ENCODE measurements at places on chromosomes 12 and 14. TPM values are rescaled to one million over a fixed set of nuclear protein-coding genes. Genes with fewer than 3 reads are reported as not detected.

Gene AJUBA
- total RNA-seq, result 1.3 TPM

Gene TSPAN11
- not detected for total RNA-seq

Gene MYL2
- total RNA-seq, result not detected

Gene NYNRIN
- 0.18 TPM for total RNA-seq

Gene GLS2
- total RNA-seq, result 0.33 TPM

Gene TSPAN19
- not detected for total RNA-seq

Gene GOLGA5
- 24.0 TPM for total RNA-seq

Gene LRP1
- total RNA-seq, result 0.86 TPM

Gene CLEC14A
- not detected for total RNA-seq

Gene RGS6
- total RNA-seq, result 2.0 TPM

Gene NEDD8
- total RNA-seq, result 190 TPM

Gene ADGRD1
- total RNA-seq, result 0.23 TPM

- H3K36me3 ChIP-seq, result peaks cover 54% of the 10 kb centered on the region
- H3K27ac ChIP-seq, result peak overlapping the region; percentile 23
- H3K4me1 ChIP-seq, result peaks cover 21% of the 10 kb centered on the region
- H3K27me3 ChIP-seq, result no peaks in the 10 kb centered on the region
- no peak for DNase-seq
Measured at GRCh38 chr14:92841930-92842329, 47.8 kb downstream of the GOLGA5 start.

DNA sequence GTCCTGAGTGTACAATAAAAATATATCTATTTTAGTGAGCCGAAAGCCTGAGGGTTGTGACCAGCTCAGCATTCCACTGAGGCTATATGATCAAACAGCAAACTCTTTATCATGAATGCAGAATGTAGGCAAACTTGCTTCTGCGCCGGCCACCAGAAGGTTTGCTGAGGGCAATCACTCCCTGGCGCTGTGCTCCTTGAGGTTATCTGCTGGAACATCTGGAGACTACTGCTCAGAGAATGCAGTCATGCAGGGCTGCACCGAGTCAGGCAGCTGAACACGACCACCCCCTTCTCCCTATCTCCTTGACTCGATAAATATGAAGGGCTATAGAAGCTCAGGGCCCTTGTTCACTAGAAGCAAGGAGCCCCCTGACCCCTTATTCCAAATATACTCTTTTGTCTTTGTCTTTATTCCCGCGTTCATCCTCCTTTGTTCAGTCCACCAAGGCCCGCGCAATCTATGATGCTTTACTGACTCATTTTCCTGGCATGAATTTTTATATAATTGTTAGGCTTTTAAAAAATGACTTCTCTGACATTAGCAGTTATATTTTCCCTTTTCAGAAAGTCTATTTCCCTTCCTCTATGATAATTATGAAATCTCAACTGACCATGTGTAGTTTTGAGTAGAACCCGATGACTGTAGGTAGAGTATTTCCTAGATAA, 1089.3 kb downstream of the SLC16A7 start:
- DNase-seq, result no peak
- no peak overlapping the region for H3K27ac ChIP-seq
- H3K36me3 ChIP-seq, result no peaks in the 10 kb centered on the region

GRCh38 chr12:42857106-42857505, 267.6 kb upstream of the PRICKLE1 start:
- no peaks in the 10 kb centered on the region for H3K36me3 ChIP-seq
- no peak overlapping the region for H3K4me3 ChIP-seq
- H3K27ac ChIP-seq, result no peak overlapping the region
- H3K27me3 ChIP-seq, result no peaks in the 10 kb centered on the region

- H3K36me3 ChIP-seq, result no peaks in the 10 kb centered on the region
- H3K4me3 ChIP-seq, result no peak overlapping the region
- H3K27me3 ChIP-seq, result no peaks in the 10 kb centered on the region
- H3K4me1 ChIP-seq, result peaks cover 20% of the 10 kb centered on the region
- no peak overlapping the region for H3K27ac ChIP-seq
Measured at GRCh38 chr14:68376067-68376779, 416.6 kb downstream of the ZFP36L1 start.

GRCh38 chr12:76410781-76411180, 62.6 kb upstream of the BBS10 start:
- no peaks in the 10 kb centered on the region for H3K27me3 ChIP-seq
- H3K4me3 ChIP-seq, result no peak overlapping the region
- peaks cover 7% of the 10 kb centered on the region for H3K36me3 ChIP-seq

DNA sequence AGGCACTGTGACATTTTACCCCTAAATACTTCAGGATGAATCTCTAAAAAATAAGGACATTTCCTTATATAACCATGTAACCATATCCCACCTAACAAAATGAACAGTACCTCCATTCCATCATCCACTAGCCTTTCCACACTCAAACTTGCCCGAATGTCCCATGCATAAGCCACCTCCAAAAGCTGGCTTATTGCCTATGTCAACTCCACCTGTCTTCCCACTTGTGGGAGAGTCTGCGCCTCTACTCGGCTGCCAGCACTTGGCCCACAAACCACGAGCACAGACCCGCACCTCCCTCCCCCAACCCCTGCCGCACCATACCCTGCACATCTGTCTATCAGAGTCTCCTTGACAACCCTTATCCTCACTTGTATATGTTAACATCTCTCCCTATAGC, 165.8 kb downstream of the CALM1 start:
- H3K27me3 ChIP-seq, result no peaks in the 10 kb centered on the region
- no peaks in the 10 kb centered on the region for H3K4me1 ChIP-seq
- H3K27ac ChIP-seq, result no peak overlapping the region
- no peaks in the 10 kb centered on the region for H3K36me3 ChIP-seq

DNA sequence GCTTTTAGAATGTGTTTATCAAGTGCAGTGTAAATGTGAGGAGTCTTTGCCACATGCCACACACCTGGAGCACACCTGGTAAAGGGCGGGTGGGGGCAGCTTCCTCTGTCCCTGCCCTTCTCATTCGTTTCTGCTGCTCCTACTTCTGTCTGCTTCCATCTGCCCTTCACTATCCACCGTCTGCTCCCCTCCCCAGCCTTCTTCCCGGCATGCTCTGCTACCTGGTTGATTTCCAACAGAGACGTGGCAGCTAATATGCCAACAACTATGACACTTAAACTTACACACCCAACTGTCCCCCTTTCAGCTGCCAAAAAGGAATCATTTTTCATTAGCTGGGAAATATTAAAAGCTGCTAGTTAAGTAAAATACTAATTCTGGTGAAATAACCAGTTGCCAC, 9.1 kb upstream of the CARMIL3 start:
- H3K36me3 ChIP-seq, result no peaks in the 10 kb centered on the region
- no peaks in the 10 kb centered on the region for H3K4me1 ChIP-seq
- peaks cover 18% of the 10 kb centered on the region for H3K27me3 ChIP-seq
- no peak overlapping the region for H3K27ac ChIP-seq

DNA sequence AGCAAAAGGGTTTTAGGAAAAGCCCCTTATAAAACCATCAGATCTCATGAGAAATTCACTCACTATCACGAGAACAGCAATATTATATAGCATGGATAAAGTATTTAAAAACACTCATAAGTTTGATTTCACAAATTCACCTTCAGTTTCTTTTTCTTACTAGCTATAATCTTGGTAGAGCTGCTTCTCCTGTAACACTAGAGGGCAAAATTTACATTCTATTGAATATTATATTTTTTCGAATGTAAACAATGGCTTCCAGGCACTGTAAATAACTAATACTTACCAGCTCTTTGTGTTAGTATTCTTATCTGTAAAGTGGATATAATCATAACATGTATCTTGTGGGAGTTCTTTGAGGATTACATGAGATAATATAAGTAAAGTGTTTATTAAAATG, 259.6 kb downstream of the CCER1 start:
- no peaks in the 10 kb centered on the region for H3K4me1 ChIP-seq
- H3K27me3 ChIP-seq, result no peaks in the 10 kb centered on the region
- H3K4me3 ChIP-seq, result no peak overlapping the region
- H3K27ac ChIP-seq, result no peak overlapping the region
- DNase-seq, result no peak
- H3K36me3 ChIP-seq, result no peaks in the 10 kb centered on the region

- peaks cover 31% of the 10 kb centered on the region for H3K27me3 ChIP-seq
- peaks cover 3% of the 10 kb centered on the region for H3K36me3 ChIP-seq
- H3K4me3 ChIP-seq, result no peak overlapping the region
- DNase-seq, result no peak
Measured at GRCh38 chr12:67692966-67693365, 44.4 kb downstream of the DYRK2 start.

GRCh38 chr12:48788524-48788853, 400 bp downstream of the ADCY6 start:
- no peak for DNase-seq
- H3K27ac ChIP-seq, result no peak overlapping the region
- no peak overlapping the region for H3K4me3 ChIP-seq
- no peaks in the 10 kb centered on the region for H3K36me3 ChIP-seq
- peaks cover 3% of the 10 kb centered on the region for H3K4me1 ChIP-seq

DNA sequence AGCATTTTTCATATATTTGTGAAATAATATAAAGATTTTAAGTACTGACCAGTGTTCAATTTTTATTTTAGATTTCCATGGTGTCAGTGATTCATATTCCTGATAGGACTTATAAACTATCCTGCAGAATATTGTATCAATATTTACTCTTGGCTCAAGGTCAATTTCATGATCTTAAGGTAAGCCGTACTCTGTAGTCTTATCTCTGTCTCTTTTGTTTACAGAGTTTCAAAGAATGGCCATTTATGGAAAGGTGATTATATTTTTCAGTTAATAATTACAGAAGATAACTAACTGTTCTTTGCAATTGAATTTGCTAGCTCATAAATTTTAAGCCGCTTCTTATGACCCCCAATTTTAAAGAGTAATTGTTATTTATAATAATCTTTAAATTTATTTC, 27.9 kb downstream of the CGRRF1 start:
- H3K27me3 ChIP-seq, result no peaks in the 10 kb centered on the region
- peaks cover 3% of the 10 kb centered on the region for H3K4me1 ChIP-seq
- peaks cover 4% of the 10 kb centered on the region for H3K36me3 ChIP-seq
- no peak overlapping the region for H3K4me3 ChIP-seq

GRCh38 chr12:68934392-68934791, 1.4 kb upstream of the CPM start:
- H3K27me3 ChIP-seq, result peaks cover 29% of the 10 kb centered on the region
- peaks cover 14% of the 10 kb centered on the region for H3K4me1 ChIP-seq
- H3K4me3 ChIP-seq, result no peak overlapping the region
- H3K36me3 ChIP-seq, result no peaks in the 10 kb centered on the region

GRCh38 chr12:3998968-3999792, 126.0 kb upstream of the PARP11 start:
- no peaks in the 10 kb centered on the region for H3K36me3 ChIP-seq
- no peak overlapping the region for H3K4me3 ChIP-seq
- no peak overlapping the region for H3K27ac ChIP-seq
- H3K4me1 ChIP-seq, result peaks cover 6% of the 10 kb centered on the region
- peaks cover 6% of the 10 kb centered on the region for H3K27me3 ChIP-seq

GRCh38 chr14:64758691-64759554, 54.7 kb downstream of the PLEKHG3 start:
- peaks cover 6% of the 10 kb centered on the region for H3K36me3 ChIP-seq
- H3K27me3 ChIP-seq, result peaks cover 8% of the 10 kb centered on the region
- H3K27ac ChIP-seq, result peak overlapping the region; percentile 33
- no peak overlapping the region for H3K4me3 ChIP-seq
- no peak for DNase-seq

DNA sequence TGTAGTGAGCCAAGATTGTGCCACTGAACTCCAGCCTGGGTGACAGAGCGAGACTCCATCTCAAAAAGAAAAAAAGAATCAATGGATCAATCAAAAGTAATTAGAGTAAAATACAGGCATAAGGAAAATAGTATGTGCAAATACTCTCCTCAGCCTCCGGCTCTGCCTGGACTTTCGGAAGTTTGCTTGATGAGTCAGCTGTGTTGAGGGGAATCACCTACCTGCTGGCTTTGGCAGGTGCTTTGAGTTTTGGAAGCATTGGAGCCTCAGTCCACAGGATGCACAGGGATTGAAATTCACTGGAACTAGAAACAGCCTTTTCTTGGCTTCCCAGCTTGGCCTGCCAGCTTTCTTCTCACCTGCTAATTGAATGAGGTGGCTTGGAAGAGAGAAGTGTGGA, 268.2 kb downstream of the PCNX1 start:
- no peaks in the 10 kb centered on the region for H3K4me1 ChIP-seq
- H3K27ac ChIP-seq, result no peak overlapping the region
- H3K36me3 ChIP-seq, result no peaks in the 10 kb centered on the region
- peaks cover 11% of the 10 kb centered on the region for H3K27me3 ChIP-seq
- no peak for DNase-seq

- H3K4me1 ChIP-seq, result peaks cover 14% of the 10 kb centered on the region
- no peak overlapping the region for H3K27ac ChIP-seq
- H3K27me3 ChIP-seq, result no peaks in the 10 kb centered on the region
- no peak for DNase-seq
- no peak overlapping the region for H3K4me3 ChIP-seq
Measured at GRCh38 chr14:61545726-61546455, 149.4 kb upstream of the HIF1A start.

DNA sequence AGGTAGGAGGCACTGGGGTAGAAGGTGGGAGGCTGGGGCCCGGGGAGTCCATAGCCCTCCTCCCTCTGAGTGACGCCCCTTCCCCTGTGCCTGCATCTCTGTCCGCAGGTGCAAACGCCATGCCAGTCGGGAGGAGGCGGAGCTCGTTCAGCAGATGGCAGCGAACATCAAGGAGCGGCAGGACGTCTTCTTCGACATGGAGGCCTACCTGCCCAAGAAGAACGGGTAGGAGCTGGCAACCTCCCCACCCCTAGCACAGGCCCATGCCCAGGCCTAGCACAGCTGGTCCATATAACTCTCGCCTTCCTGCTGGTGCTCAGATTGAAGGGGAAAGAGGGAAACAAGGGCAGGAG, 35.6 kb downstream of the TMEM120B start:
- no peak overlapping the region for H3K4me3 ChIP-seq
- H3K27ac ChIP-seq, result no peak overlapping the region
- no peak for DNase-seq

GRCh38 chr14:50360093-50360492, 36.6 kb downstream of the CDKL1 start:
- no peak overlapping the region for H3K4me3 ChIP-seq
- H3K27me3 ChIP-seq, result no peaks in the 10 kb centered on the region
- DNase-seq, result no peak

GRCh38 chr12:46244273-46244915, 24.4 kb downstream of the SLC38A1 start:
- H3K27ac ChIP-seq, result no peak overlapping the region
- H3K4me3 ChIP-seq, result no peak overlapping the region
- no peaks in the 10 kb centered on the region for H3K27me3 ChIP-seq
- peaks cover 69% of the 10 kb centered on the region for H3K4me1 ChIP-seq

All from activated CD4-positive, alpha-beta memory T cell treated with anti-CD3 and anti-CD28 coated beads, Interleukin-2, amount 10 ng/mL, durations not matched to agents 7 days and 5 days (primary cell).